Urinary bladder (tissue), 4 donors: ENCODE measurements at places on chromosomes 12 and 14.

- no peak for DNase-seq
These were observed 67.9 kb upstream of the PDZRN4 start for GRCh38 chr12:41120211-41120610.

DNA sequence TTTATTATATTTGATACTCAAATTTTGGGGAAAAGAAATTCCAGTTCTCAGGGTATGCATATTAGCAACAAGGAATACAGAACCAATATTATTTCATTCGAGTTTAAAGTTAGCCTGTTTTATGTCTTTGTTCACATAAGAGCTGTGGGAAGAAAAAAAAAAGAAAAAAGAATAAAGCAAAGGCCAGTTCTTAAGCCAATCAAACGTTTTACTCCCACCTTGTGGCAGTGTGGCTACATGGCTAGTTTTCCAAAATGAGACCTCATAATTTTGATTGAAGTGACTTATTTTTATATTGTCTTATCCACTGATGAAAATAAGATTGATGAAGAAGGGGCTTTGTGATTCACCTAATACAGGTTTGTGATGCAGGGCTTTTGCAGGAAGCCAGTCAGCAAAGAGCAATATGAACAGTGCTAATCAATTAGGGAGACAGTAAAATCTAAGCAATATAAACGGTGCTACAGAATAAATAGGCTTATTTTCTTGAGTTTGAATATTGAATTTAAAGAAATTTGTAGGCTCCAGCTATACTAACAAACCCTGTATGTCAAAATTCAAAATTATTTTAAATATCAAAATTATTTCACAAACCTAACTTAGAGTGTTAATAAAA, 624.1 kb upstream of the FOXG1 start:
- no peak for DNase-seq

DNA sequence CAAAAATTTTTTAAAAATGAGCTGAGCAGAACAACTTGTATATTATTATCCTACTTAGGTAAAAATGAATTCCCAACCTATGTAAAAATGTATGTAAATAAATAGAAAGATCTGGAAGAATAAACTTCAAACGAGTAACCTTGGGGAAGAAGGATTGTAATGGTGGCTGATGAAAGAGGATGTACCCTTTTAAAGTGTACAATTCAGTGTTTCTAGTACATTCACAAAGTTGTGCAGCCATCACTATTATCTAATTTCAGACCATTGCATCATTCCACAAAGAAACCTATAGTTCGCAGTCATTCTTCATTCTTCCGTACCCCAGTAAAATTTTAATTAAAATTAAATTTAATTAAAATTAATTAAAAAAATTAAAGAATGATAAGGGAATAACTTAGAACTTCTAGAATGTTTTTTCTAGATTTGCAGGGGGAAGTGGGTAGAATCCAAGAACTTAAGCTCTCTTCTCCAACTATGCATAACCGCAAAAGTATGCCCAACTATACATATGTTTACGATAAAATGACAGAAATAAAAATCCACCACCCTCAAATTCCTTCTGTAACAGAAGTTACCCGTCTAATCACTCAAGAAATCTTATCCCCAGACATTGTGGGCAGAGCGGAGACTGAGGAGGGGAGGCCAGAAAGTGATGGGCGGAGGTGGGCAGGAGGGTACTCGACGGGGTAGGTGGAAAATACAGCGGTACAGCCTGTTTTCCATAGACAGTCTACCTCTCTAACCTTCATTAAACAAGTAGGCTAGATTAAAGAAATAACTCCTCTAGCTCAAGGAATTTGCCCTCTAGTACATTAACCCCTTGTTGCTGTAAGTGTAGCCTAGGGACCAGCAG, 921 bp downstream of the DEPDC4 start:
- no peak for DNase-seq

DNA sequence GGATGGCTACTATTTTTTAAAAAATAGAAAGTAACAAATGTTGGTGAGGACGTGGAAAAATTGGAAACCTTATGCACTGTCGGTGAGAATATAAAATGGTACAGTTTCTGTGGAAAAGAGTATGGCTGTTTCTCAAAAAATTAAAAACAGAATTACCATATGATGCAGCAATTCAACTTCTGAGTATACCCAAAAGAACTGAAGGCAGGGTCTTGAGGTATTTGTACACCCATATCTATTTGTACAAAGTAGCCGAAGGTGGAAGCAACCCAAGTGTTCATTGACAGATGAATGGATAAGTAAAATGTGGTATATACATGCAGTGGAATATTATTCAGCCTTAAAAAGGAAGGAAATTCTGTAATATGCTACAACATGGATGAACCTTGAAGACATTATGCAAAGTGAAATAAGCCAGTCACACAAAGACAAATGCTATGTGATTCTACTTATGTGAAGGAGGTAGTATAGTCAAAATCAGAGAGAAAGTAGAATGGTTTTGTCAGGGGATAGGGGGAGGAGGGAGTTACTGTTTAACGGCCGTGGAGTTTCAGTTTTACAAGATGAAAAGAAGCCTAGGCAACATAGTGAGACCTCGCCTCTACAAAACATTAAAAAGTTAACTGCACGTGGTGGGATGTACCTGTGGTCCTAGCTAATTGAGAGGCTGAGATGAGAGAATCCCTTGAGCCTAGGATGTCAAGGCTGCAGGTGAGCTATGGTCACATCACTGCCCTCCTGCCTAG, 38.4 kb upstream of the CCT2 start:
- no peak for DNase-seq

DNA sequence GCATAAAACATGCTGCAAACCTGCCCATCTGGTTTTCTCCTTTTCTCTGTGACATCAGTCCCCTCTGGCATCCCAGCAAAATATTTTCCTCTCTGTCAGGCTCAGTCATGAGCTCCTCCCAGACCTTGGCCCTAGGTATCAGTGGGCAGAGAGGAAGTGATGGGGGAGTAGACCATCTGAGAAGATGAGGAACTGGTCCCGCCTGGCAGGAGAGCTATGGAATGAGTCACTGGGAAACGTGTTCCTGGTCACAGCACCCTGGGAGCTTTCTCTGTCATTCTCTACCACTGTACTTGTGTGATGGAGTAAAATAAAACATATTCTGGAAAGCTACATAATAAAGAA, 5.0 kb upstream of the SRSF9 start:
- DNase-seq = no peak

- no peak for DNase-seq
These were observed 4.2 kb upstream of the SPIC start for GRCh38 chr12:101470939-101471338.

GRCh38 chr12:26027401-26027800, 68.9 kb downstream of the RASSF8 start:
- no peak for DNase-seq

GRCh38 chr12:109625749-109626377, 52.3 kb downstream of the MVK start:
- no peak for DNase-seq

GRCh38 chr12:45125997-45126396, 75.1 kb upstream of the DBX2 start:
- DNase-seq = no peak

DNA sequence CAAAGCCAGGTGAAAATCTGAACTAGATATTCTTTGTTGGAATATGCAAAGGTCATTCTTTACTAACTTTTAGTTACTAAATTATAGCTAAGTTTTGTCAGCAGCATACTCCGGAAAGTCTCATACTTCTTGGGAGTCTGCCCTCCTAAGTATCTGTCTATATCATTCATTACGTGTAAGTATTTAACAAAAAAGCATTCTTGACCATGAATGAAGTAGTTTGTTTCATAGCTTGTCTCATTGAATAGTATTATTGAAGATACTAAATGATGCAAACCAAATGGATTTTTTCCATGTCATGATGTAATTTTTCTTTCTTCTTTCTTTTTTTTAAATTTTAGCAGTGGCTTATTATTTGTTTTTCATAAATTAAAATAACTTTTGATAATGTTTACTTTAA, 9.8 kb upstream of the SPX start:
- no peak for DNase-seq

GRCh38 chr12:58678753-58679152, 241.6 kb downstream of the LRIG3 start:
- DNase-seq = no peak

DNA sequence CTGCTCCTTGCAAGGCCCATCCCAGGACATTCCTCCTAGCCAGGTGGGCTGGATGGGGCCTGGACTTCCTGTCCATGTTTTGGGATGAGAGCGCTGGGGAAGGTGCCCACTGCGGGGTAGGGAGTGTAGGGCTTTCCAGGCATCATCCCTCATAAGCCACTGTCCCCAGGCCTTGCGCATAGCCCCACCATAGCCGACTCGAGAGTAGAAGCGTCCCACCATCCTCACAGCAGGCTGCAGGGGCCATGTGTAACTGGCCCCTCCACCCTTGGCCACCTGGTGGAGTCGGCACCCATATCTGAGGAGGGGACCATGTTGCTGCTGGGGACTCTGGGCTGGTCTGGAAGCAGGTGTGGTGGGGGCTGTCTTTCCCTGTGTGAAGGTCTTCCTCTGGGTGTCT, 30.5 kb downstream of the SH2B3 start:
- DNase-seq = no peak

- DNase-seq = no peak
These were observed 3.6 kb upstream of the RHOF start for GRCh38 chr12:121796855-121797751.

DNA sequence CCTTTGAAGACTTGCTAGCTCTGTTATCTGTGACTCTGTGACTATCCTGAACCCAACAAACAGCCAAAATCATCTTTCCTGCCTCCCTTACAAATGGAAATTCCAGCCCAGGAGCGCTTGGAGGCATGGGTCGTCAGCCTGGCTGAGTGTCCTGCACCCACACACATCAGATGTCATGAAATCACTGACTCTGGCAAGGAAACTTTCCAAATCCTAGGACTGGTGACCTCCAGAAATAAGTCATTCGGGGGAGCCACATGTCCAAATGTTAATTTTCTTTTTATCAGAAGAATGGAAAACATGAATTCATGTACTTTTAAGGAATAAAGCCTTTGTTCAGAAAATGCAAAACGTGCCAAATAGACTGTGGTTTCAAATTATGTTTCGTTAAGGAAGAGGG, 96.3 kb upstream of the EVL start:
- DNase-seq = no peak

DNA sequence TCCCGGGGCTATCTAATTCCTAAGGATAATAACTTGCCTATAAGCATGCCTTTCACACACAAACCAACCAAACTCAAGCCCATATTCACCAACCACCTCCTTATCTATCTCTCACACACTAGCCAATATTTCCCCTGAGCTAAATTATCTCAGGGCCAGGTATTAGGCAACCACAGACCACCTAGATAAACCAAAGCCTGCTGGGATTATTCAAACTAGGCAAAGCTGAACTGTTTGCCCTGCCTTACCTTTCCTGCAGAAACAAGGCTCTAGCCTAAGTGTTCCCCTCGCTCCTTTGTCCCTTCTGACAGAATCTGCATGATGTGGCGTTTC, 114.7 kb upstream of the EEA1 start:
- no peak for DNase-seq

DNA sequence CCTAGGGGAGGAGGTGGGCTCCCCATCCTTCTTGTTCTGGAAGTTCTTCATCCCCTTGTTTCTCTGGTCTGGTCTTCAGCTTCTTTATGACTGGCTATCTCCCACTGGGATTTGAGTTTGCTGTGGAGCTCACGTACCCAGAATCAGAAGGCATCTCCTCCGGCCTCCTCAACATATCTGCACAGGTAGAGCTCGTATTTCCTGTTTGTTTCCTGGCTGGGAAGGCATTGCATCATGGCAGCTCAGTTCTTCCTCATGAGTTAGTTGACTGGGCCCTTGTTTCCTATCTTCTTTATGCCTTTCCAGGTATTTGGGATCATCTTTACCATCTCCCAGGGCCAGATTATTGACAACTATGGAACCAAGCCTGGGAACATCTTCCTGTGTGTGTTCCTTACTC, 19.8 kb downstream of the ERG28 start:
- DNase-seq = no peak

DNA sequence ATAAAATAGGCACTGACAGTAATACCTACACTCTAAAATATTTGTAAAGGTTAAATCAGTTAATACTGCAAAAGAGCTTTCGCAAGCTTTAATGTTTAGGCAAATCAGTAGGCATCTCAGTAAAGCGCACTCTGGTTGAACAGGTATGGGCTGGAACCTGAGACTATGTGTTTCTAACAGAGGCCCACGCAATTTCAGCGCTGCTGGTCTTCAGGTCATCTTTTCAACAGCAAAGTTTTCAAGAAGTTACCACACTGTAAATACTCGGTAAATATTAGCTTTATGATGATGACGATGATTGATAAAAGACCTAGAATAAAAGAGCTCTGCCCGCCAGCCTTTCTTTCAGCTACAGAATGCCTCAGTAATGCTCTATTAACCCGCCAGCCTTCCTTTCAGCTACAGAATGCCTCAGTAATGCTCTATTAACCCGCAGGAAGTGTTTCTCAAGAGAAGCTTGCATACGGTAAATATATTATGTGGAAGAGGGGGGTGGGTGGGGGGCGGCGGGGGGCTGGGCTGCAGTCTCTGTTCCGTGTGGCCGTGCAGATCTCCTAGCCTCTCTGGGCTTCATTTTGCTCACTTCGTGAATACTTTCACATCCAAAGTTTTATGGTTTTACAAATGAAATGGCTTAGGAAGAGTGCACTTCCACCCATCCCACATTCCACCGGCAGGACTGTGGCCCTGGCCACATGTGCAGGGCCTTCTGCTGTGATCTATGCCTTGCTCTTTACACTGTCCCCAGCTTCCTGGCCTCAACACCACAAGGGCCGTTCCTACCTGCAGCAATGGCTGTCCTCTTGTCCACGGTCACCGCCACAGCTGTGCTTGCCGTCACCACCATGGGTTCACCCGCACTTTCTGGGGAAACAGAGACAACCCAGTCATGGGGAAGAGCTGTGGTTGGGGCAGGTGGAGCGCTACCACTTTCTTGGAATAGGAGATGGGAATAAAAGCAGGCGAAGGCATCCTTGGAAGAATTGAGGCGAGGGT, 19.9 kb downstream of the LRTM2 start:
- no peak for DNase-seq

GRCh38 chr14:79906994-79907393, 304.3 kb downstream of the DIO2 start:
- DNase-seq = no peak

GRCh38 chr12:79183003-79183402, 318.4 kb downstream of the SYT1 start:
- no peak for DNase-seq
